ENCODE measurements at places on chromosomes 7 and 10.
A peak's percentile ranks its signal among the peaks of the same experiment; 100 is the strongest.

DNA sequence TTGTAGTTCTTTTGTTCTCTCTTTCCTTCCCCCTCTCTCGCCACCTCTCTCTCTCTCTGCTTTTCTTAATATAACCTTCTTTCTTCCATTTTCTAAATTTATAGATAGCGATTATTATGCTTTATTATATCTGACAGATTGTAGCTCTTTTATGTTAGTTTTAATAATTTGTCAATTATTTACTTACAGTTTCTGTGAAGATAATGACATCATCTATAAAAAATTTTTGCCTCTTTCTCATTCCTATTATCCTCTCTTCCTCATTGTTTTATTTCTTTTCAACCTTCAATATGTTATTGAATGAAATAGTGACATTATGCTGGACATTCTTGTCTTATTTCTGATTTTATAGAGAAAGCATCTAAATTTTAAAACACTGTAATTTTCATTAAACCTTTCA is 469.6 kb upstream of the NRG3 start:
- no peak for DNase-seq

DNA sequence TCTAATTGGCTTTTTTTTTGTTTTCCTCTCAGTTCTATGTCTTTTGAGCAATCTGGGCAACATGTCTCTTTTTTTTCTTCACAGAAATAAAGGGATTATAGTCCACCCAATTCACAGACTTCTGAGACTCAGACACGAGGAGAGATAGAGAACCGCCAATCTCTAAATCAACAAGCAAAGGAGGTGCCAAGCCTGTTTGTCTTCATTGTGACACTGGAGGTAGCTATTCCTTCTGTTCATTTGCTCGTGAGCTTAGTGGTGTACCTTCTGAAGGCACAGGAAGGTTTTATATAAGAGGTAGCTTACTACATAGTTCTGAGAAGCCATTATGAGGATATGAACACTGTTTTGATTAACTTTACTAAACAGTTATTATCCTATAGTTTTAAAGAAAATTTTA is 6.1 kb downstream of the EPHB6 start:
- no peak for DNase-seq

GRCh38 chr10:98587156-98587837 is 140.6 kb upstream of the HPS1 start:
- no peak for DNase-seq

DNA sequence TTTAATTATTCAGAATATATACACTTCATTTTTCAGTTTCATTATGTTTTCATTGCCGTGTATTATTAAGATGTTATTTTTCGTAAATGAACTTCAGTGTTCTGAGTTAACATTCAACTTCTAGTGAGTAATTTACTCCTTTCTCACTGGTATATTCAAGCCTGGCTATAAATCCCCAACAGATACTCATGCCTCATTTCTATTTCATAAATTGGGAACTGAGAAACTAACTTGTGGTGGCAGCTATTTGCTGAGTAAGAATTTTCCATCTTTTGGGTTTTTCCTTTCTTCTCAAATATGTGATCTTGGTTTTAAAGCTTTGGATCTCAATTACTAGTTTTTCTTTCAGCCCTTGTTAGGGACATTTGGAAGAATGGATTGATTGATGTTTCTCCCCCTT is 281.1 kb downstream of the CDK14 start:
- no peak for DNase-seq

- peak; percentile 36 for DNase-seq
Measured at GRCh38 chr10:90751107-90751997, 106.5 kb downstream of the HTR7 start.
